Stimulated activated CD8-positive, alpha-beta memory T cell treated with anti-CD3 and anti-CD28 coated beads, Interleukin-4, amount 100 ng/mL, for 4 hours (primary cell): ENCODE measurements at places on chromosomes 16 and 17.

GRCh38 chr16:90010676-90011507 is 8.4 kb downstream of the DBNDD1 start:
- no peak for DNase-seq

- DNase-seq = no peak
These were observed 39.8 kb downstream of the MAP1LC3B start for GRCh38 chr16:87431926-87432325.

GRCh38 chr17:56440419-56440818 is 153.1 kb upstream of the NOG start:
- no peak for DNase-seq

GRCh38 chr16:27483624-27484023 is 66.1 kb downstream of the GTF3C1 start:
- no peak for DNase-seq

GRCh38 chr17:39231591-39232551 is 6.1 kb upstream of the STAC2 start:
- DNase-seq = no peak

GRCh38 chr16:67260426-67261063 is 11.8 kb downstream of the SLC9A5 start:
- no peak for DNase-seq

DNA sequence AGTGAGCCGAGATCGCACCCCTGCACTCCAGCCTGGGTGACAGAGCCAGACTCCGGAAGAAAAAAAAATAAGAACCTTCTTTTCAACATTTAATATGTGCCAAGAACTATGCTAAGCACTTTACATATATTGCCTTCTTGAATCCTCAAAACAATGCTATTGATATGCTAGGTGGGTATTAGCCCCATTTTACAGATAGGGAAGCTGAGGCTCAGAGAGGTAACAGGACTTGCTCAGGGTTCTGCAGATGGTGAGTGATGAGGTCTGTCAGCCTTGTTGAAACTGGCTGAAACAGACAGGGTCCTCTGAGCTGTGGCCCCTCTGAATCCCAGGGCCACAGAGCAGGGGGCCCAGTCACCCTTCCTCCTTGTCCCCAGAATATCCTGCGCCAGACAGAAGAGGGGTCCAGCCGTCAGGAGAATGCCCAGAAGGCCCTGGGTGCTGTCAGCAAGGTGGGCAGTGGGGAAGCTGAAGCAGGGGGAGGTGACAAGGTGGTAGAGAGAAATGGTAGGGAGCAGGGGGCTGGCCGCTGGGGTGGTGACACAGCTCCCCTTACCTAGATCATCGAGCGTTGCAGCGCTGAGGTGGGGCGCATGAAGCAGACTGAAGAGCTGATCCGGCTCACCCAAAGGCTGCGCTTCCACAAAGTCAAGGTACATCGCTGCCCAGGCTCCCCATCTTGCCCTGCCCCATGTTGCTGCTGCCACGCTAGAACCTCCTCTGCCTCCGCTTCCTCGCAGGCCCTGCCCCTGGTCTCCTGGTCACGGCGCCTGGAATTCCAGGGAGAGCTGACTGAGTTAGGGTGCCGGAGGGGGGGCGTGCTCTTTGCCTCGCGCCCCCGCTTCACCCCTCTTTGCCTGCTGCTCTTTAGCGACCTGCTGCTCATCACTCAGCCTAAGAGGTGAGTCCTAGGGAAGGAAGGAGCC is 8.2 kb downstream of the ARHGEF15 start:
- DNase-seq = no peak
